Activated naive CD4-positive, alpha-beta T cell (primary cell): ENCODE measurements at places on chromosomes 16 and 17.

GRCh38 chr16:85662976-85663830 is 25.6 kb downstream of the GINS2 start:
- no peak for DNase-seq

DNA sequence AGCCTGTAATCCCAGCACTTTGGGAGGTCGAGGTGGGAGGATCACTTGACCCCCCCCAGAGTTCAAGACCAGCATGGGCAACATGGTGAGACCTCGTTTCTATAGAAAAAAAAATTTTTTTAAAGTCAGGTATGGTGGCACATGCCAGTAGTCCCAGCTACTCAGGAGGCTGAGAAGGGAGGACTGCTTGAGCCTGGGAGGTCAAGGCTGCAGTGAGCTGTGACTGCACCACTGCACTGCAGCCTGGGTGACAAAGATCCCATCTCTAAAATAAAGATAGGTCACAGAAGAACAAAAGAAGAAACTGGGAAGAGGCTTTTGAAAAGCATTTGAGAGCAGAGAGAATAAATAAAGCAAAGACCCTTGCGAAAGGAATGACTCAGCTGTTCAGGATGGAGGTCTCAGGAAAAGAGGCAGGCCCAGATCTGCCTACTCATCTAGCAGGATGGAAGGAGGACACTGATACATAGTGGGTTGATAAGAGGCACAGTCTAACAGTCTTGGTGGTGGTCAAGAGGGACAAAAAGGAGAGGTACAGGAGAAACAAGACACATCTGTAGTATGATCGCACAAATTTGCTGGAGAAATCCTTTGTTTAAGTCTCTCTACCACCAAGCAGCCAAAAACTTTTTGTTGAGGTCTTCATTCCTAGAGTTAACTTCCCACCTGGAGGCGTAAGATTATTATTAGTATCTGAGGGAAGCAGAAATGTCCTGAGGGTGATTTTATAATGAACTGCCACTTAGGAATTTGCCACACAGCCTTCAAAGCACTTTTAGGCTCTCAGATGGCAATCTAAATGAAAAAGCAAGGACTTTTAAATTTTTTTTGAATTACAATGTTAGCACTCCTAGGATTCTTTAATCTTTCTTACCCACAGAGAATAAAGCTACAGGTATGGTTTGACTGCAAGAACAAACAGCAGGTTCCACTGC is 17.6 kb downstream of the ZSWIM7 start:
- no peak for DNase-seq

DNA sequence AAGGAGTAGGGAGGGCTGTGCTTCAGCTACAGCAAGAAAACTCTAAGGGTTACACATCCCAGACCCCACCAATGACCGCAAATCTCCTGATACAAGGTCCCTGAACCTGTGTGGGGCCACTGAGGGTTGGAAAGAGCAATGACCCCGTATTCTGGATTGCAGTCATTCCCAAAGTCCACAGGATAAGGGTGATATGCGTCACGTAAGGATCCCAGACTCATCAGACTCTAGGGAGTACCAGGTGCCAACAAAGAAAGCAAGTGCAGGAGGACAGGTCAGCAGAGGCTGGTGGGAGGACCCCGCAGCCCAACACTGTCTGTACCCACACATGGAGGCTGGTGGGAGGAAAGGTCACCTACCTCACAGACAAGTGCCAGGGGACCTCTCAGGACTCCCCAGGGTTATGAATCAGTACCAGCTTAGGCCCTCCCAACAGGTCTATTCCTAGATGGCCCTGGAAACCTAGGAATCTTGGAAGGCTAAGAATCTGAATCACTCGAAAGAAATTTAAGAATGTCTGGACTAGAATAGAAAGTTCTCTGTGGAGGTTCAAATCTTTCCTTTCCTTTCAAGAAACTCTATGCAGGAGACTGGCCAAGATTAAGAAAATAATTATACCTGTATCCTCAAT is 16.2 kb downstream of the PITPNA start:
- no peak for DNase-seq

GRCh38 chr17:80546267-80546666 is 1.6 kb downstream of the RPTOR start:
- DNase-seq: no peak

DNA sequence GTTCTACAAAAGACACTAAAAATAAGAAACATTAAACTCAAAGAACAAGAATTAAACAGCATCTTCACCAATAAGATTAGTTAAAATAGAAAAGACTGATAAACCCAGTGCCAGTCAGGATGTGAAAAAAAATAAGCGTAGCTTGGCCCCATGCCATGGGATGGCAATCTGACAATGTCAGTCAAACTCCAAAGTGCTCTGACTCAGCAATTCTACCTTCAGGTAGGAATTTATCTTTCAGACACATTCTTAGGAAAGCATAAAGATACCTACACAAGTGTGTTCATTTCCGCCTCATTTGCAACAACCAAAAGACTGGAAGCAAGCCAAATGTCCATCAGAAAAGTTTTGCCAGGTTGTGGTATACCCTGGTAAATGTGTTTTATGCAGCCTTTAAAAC is 9.1 kb upstream of the MPO start:
- DNase-seq: no peak

DNA sequence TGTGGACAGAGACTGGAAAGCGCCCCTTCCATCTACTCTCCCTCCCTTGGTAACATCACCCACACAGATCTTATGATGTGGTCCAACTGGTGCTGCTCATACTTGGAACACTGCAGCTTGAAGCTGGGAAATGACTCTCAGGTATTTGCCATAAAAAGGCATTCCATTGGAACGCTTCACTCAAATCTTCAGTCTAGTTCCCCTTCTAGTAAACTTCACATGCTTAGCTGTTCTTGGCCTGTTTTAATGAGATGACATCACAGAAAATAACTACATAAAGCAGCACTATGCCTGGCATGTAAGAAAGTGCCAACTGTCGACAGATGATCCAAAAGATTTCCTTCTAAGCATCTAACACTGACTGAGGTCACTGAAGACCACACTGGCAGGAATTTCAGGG is 9.3 kb downstream of the ZNF263 start:
- DNase-seq: no peak

- DNase-seq: no peak
Measured at GRCh38 chr16:73050201-73051099, 2.5 kb upstream of the ZFHX3 start.

GRCh38 chr16:79213214-79213613 is 387.3 kb downstream of the MAF start:
- no peak for DNase-seq

DNA sequence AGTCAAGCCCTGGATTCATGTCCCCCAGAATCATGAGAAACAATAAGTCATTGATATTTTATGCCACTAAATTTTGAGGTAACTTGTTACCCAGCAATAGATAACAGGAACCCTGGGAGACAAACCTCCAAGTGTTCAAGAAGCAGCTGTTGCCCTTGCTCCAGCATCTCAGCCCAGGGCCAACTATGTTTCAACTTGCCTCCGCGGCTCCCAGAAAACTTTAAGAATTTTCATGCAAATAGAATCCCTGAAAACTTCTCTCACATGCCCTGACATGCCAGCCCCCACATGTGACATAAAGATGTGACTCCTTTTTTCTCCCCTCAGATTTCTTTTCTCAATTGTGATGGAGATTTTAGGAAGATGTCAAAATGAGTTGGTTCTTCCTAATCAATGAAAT is 22.8 kb downstream of the LYRM9 start:
- no peak for DNase-seq

DNA sequence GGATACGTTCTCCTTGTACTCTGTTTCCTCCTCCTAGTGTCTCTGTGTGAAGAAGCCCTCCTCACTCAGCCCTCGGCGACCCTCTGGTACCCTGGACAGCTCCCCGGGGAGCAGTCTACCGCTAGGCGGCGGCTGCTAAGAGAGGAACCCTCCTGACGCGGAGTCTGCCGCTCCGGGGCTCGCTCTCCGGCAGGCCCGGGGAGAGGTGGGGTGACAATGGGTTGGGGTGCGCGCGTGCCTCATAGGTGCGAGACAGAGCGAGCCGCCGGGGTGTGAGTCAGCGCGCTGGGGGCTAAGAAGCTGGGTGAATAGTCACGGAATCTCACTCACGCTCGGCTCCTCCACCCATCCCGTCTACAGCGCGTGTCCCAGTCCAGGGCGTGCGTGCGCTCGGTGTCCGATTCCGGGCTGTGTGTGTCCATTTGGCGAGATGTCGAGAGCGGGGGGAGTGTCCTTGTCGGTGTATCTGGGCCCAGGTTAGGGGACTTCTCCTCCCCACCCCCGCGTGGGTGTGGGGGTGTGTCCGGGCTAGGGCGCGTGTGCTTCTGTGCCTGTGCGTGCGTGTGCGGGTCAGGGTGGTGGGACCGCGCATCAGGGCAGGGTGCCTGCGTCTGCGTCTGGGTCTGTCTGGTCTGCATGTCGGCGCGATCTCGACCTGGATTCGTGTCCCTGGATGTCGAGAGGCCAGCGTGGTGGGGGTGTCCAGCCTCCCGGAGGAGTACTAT is 577 bp upstream of the HS3ST2 start:
- no peak for DNase-seq

DNA sequence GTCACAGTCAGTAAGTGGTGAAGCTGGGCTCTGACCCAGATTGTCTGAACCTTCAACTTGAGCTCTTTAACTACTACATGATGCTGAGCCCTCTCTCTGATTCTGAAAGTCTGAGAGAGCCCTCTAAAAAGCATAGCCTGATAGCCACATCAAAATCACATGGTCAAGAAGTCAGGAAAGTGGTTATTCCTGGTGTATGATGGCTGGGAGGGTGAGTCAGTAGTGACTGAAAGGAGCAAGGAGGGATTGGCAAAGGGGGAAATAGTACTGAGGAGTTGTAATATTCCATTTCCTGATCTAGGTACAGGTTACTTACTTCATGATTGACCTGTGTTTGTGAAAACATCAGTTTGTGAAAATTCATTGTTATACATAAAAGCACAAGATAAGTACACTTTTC is 89.1 kb downstream of the SSH2 start:
- DNase-seq: no peak

DNA sequence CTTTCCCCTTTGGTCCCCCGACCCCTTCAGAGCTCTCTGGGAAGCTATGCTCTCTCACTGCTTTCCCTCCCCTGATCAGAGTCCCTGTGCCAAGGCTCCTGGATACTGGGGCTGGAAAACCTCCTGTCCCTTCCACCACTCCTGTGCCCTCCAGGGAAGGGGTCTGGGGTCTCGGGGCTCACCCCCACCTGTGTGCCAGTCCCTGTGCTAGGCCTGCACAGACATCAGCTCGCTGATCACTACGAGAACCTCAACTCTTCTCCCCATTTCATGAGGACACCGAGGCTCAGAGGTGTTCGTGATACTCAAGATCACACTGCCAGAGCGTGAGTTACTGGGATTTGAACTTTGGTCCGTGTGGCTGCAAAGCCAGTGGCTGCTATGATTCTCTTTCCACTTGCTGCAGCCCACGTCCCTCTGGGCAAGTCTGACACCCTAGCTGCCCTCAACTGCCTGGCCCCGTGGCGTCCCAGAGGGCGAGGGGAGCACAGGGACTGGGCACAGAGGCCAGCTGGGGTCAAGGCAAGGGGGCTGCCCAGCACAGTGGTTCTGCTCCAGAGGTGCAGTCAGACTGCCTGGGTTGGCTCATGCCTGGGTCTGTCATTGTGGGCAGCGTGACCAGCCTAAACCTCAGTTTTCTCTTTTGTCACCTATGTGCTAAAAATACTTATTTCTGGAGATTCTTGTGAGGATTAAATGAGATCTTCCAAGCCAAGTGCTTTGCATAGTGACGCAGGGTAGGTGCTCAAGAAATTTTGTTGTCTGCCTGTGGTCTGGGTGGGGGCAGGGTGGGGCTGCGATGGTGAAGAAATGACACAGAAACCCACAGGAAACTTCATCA is 43.8 kb upstream of the TOB1 start:
- no peak for DNase-seq

DNA sequence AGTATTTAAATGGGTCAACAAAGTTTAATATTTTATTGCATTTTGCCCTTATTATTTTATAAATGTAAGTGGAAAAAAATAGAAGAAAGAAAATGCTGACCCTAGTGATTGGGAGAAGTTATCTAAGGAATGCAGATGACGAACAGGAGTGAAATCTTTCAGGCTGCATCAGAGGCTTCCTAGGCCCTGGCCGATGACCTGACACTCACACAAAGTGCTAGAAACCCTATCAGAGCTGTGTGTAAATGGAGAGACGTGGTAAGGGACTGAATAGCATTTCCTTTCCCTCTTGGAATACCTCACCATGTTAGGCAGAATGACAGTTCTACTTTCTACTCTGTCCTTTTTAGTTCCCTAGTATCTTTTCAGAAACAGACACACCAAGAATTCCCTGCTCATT is 44.9 kb upstream of the CNEP1R1 start:
- DNase-seq: no peak

GRCh38 chr17:64579917-64580316 is 73.1 kb downstream of the CEP95 start:
- no peak for DNase-seq

- DNase-seq: no peak
Measured at GRCh38 chr17:78864117-78864516, 23.5 kb upstream of the USP36 start.

DNA sequence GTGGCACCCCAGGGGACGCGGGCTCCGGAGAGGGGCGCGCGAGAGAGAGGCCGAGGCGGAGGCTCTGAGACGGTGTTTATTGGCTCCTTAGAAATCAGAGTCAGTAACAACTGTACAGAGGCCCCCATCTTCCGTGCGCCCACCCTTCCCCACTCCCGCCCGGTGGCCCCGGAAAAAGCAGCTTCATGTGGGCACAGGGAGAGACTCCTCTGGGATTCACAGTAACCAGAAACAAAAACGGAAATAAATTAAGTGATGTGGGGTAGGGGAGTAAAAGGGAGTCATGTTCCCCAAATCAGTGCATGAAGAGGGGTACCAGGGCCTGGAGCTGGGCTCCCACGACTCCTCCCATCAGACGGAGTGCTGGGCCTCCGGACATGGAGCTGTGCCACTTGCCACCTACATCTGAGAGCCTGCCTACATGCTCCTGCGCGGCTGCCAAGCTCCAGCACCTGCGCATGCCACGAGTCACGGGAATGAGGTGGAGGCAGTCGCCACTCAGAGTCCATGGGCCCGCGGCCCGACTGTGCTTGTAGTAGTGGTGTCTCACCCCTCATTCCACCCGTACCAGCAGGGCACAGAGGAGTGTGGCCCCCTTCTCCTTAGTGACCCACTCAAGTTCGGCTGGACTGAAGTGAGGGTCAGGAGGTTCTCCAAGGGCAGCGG is 543 bp upstream of the GPS2 start:
- DNase-seq: no peak

GRCh38 chr16:2043667-2044451 is 3.8 kb downstream of the NTHL1 start:
- DNase-seq: no peak
